ENCODE measurements at places on chromosomes 1 and 21. TPM values are rescaled to one million over a fixed set of nuclear protein-coding genes. Genes with fewer than 3 reads are reported as not detected.

SPRR1B gene
- not detected for total RNA-seq

SLC2A5 gene
- not detected for total RNA-seq

AMY2A gene
- not detected for total RNA-seq

CHI3L1 gene
- not detected for total RNA-seq

AMY1A gene
- total RNA-seq, result not detected

PRAMEF18 gene
- total RNA-seq, result not detected

OR2AK2 gene
- total RNA-seq, result not detected

LDLRAD2 gene
- total RNA-seq, result 0.07 TPM

SLAMF1 gene
- total RNA-seq, result 67.8 TPM

OPRD1 gene
- not detected for total RNA-seq

MAP3K21 gene
- total RNA-seq, result 3.2 TPM

KRTAP12-2 gene
- total RNA-seq, result not detected

CA6 gene
- 3.9 TPM for total RNA-seq

DNA sequence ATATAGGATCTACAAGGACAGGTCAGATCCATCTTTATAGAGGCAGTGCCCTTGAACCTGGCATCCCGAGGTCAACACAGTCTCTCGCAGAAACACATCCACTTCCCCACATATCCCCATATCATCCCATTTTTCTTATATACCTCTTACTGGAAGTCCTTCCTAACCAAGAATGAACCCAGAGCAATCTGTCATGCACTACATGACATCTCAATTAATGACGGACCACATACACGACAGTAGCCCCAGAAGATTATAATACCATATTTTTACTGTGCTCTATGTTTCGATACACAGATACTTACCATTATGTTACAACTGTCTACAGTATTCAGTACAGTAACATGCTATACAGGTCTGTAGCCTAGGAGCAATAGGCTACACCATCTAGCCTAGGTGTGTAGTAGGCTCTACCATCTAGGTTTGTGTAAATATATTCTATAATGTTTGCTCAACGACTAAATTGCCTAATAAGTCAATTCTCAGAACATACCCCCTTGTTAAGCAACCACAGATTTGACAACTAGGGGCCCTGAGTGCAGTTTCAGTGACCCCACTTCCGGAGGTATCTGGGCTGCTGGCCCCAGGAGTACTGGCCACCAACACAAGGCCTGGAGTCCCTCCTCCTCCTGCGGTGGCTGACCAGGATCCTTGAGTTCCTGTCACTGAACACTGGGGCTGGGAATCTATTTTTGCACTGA, 28.1 kb downstream of the PTPN14 start:
- no peak overlapping the region for H3K4me3 ChIP-seq
- no peaks in the 10 kb centered on the region for H3K36me3 ChIP-seq
- H3K27ac ChIP-seq, result no peak overlapping the region
- no peak for DNase-seq
- peaks cover 4% of the 10 kb centered on the region for H3K4me1 ChIP-seq

- no peaks in the 10 kb centered on the region for H3K36me3 ChIP-seq
- H3K27me3 ChIP-seq, result peaks cover 19% of the 10 kb centered on the region
- peak; percentile 75 for DNase-seq
- H3K27ac ChIP-seq, result no peak overlapping the region
Measured at GRCh38 chr1:157073944-157074685, 25.5 kb downstream of the ETV3L start.

GRCh38 chr1:4172644-4173599, 272.9 kb upstream of the C1orf174 start:
- H3K4me3 ChIP-seq, result no peak overlapping the region
- H3K27me3 ChIP-seq, result peaks cover 2% of the 10 kb centered on the region

DNA sequence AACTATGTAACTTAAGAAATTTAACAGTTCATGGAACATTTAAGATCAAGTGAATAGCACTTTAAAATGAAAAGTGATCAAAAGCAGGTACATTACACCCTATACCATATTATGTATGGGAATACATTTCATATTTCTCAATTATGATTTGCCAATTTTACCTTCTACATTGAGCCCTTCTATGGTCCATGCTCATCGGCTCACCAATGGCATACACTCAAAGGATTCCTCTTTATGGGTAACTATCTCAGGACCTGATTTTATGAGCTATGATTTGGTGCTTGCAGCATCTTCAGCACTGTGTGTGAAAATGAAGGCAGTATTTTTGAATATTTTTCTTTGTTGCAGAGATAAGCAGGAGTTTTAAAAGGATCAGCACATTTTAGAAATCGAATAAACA, 33.5 kb downstream of the FUBP1 start:
- no peak overlapping the region for H3K4me3 ChIP-seq
- no peaks in the 10 kb centered on the region for H3K27me3 ChIP-seq
- H3K36me3 ChIP-seq, result peaks cover 48% of the 10 kb centered on the region

- H3K27me3 ChIP-seq, result no peaks in the 10 kb centered on the region
- DNase-seq, result no peak
- H3K4me1 ChIP-seq, result no peaks in the 10 kb centered on the region
- no peak overlapping the region for H3K27ac ChIP-seq
Measured at GRCh38 chr1:79899914-79900313, 893.4 kb upstream of the ADGRL4 start.

- no peak overlapping the region for H3K27ac ChIP-seq
- no peaks in the 10 kb centered on the region for H3K36me3 ChIP-seq
- no peak for DNase-seq
- H3K27me3 ChIP-seq, result peaks cover 14% of the 10 kb centered on the region
Measured at GRCh38 chr1:166182281-166182680, 15.5 kb upstream of the FAM78B start.

- H3K36me3 ChIP-seq, result no peaks in the 10 kb centered on the region
- no peaks in the 10 kb centered on the region for H3K4me1 ChIP-seq
- H3K27ac ChIP-seq, result no peak overlapping the region
- no peak for DNase-seq
Measured at GRCh38 chr1:162699366-162699765, 67.1 kb downstream of the DDR2 start.

- H3K27me3 ChIP-seq, result peaks cover 3% of the 10 kb centered on the region
- no peaks in the 10 kb centered on the region for H3K36me3 ChIP-seq
- no peaks in the 10 kb centered on the region for H3K4me1 ChIP-seq
- H3K4me3 ChIP-seq, result no peak overlapping the region
Measured at GRCh38 chr1:115310581-115311473, 27.2 kb downstream of the NGF start.

- H3K27ac ChIP-seq, result no peak overlapping the region
- no peak for DNase-seq
- H3K4me1 ChIP-seq, result no peaks in the 10 kb centered on the region
- no peaks in the 10 kb centered on the region for H3K36me3 ChIP-seq
- no peak overlapping the region for H3K4me3 ChIP-seq
- peaks cover 45% of the 10 kb centered on the region for H3K27me3 ChIP-seq
Measured at GRCh38 chr1:20229171-20229570, 42.9 kb upstream of the PLA2G2C start.

DNA sequence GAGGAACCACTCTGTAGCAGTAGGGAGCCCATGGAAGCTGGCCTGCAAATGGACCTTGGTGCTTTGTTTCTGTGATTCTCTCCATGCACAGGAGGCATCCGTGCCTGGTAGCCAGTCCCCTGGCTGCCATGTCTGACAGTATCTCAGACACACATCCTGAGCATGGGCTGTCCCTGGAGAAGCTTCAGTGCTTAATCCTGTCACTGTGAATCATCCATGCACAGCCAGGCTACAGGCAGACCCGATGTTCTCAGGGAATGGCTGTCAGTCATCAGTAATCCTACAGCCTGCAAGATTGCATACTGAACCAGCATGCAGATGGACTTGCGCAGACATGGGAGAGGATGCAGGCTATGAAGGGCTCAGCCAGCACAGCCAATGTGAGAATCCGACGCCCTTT, 606.3 kb upstream of the PLXNA2 start:
- H3K36me3 ChIP-seq, result no peaks in the 10 kb centered on the region
- H3K27me3 ChIP-seq, result no peaks in the 10 kb centered on the region
- DNase-seq, result no peak

DNA sequence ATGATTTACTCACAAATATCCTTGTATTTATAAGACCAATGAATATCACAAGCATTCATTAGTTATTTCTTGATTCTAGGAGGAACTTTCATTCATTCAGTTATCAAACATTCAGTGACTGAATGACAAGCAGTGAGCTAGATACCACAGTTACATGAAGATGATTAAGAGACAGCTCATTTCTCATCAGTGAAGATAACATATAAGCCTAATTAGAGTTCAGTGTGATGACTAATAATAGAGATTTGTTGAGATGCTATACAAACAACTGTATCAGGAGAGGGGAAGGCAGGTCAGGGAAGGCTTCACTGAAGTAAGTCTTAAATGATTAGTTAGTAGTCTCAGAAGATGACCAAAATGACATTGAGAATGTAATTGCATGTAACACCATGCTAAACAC, 14.6 kb upstream of the C1orf105 start:
- H3K36me3 ChIP-seq, result no peaks in the 10 kb centered on the region
- peaks cover 16% of the 10 kb centered on the region for H3K4me1 ChIP-seq
- H3K27ac ChIP-seq, result no peak overlapping the region
- H3K4me3 ChIP-seq, result no peak overlapping the region
- no peaks in the 10 kb centered on the region for H3K27me3 ChIP-seq
- DNase-seq, result no peak

DNA sequence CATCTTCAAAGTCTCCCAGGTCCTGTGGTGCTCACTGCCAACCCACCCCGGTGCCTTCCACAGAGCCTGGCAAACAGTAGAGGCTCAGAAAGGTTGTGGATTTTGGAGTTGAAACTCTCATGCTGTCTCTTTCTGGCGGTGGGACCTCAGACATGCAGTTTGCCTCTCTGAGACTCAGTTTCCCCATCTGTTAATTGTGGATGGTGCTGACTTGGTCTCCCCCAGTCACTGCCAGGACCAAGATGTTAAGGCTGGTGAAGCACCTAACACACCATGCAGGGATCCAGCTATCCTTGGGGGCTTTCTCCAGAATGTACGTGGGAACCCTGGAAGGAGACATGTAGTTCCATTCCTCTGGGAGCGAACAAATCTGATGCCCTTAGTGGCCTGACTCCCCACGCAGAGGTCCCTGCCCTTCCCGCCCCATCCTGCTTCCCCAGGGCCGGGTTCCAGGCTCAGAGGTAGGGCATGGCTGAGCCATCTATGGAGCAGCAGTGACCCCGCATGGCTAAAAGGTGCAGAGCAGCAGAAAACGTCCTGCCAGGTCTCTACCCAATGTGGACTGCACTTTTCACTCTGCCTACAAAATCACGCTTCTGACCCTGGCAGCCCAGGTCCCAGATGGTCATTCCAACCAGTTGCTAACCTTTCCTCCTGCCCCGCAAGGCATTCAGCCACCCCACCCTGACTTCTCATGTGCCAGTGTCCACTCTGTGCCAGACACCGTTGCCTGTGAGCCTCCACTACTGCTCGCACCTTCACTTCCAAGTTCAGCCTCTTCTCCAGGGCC, 9.2 kb upstream of the TTC22 start:
- no peak overlapping the region for H3K4me3 ChIP-seq
- H3K27me3 ChIP-seq, result no peaks in the 10 kb centered on the region
- no peaks in the 10 kb centered on the region for H3K36me3 ChIP-seq
- no peak overlapping the region for H3K27ac ChIP-seq

GRCh38 chr1:214514819-214515383, 36.5 kb downstream of the PTPN14 start:
- H3K36me3 ChIP-seq, result no peaks in the 10 kb centered on the region
- peaks cover 1% of the 10 kb centered on the region for H3K27me3 ChIP-seq

- H3K4me3 ChIP-seq, result no peak overlapping the region
- H3K27ac ChIP-seq, result no peak overlapping the region
- no peaks in the 10 kb centered on the region for H3K27me3 ChIP-seq
- no peaks in the 10 kb centered on the region for H3K4me1 ChIP-seq
- no peak for DNase-seq
Measured at GRCh38 chr1:103859721-103860120, 110.0 kb downstream of the AMY1C start.

DNA sequence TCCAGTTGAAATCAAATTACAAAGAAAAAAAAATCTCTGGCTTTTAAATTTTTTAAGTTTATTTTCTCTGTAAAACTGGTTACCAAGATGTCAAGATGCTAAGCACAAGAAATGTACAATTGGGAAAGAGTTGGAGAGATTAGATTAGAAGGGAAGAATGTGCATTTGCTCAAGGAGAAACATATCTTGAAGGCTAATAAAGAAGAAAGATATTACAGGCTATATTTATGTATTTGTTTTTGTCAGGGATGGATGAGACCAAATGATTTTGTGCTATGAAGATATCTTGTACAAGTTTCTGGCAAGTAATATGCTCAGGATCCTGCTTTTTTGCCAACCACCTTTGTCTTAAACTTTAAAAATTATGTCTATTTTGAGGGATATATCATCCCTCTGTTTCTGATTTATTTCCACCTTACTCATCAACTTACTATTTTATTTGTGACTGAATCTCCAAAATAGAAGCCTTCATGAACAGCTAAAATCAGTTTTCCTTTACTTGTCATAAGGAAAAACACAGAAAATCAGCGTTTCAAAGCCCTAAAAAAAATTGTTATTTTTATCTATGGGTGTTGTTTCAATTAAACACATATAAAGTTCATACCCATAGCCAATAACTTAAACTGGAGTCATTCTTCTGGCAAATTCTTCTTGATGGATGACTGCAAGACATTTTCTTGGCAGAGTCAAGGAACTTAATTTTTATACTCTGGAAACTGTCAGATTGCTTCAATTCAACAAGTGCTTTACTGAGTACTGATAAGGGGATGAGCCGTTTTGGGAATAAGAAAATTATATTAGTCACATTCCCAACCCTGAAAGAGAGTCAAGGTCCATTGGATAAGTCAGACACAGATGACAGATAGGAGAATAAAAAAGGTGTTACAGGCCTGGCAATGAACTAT, 141.8 kb downstream of the CTH start:
- H3K4me1 ChIP-seq, result no peaks in the 10 kb centered on the region
- no peak overlapping the region for H3K27ac ChIP-seq
- peaks cover 3% of the 10 kb centered on the region for H3K27me3 ChIP-seq
- no peak for DNase-seq

- peaks cover 18% of the 10 kb centered on the region for H3K4me1 ChIP-seq
- no peaks in the 10 kb centered on the region for H3K27me3 ChIP-seq
- no peak overlapping the region for H3K27ac ChIP-seq
- no peak for DNase-seq
- no peaks in the 10 kb centered on the region for H3K36me3 ChIP-seq
- no peak overlapping the region for H3K4me3 ChIP-seq
Measured at GRCh38 chr1:181390410-181391077, 92.8 kb upstream of the CACNA1E start.

Measured in activated CD8-positive, alpha-beta T cell treated with anti-CD3 and anti-CD28 coated beads for 36 hours (primary cell).